A549 treated with CORT108297 at 1 μM for 4 hours (cell line): ENCODE measurements at places on chromosomes 2 and 18. TPM values are rescaled to one million over a fixed set of nuclear protein-coding genes. Genes with fewer than 3 reads are reported as not detected.

EPB41L3 gene
- 0.21 to 0.74 TPM (median 0.23 TPM) in 5 replicates for total RNA-seq

AQP12A gene
- not detected in 5 replicates for total RNA-seq

TEKT4 gene
- total RNA-seq: not detected in 5 replicates

RBM44 gene
- total RNA-seq: 0.12 to 0.24 TPM (median 0.17 TPM) in 5 replicates

LCT gene
- 0.03 to 0.06 TPM (median 0.03 TPM) in 4 of 5 replicates, not detected in the other for total RNA-seq

CIB4 gene
- total RNA-seq: 0.16 to 0.34 TPM in 2 of 5 replicates, not detected in the others

MFF gene
- total RNA-seq: 105 to 117 TPM (median 108 TPM) in 5 replicates

TTN gene
- under 0.01 to 0.05 TPM (median under 0.01 TPM) in 5 replicates for total RNA-seq
